Calu3 (cell line): ENCODE measurements at places on chromosomes 7 and 10. TPM values are rescaled to one million over a fixed set of nuclear protein-coding genes. Genes with fewer than 3 reads are reported as not detected.

The PWWP2B gene
- 12.9 and 15.8 TPM in 2 replicates for total RNA-seq

The CAV2 gene
- 74.7 and 76.4 TPM in 2 replicates for total RNA-seq

The DYDC2 gene
- not detected in 2 replicates for total RNA-seq

The MRPS33 gene
- total RNA-seq = 54.6 and 60.3 TPM in 2 replicates

The RAPGEF5 gene
- 108 and 128 TPM in 2 replicates for total RNA-seq

The FRA10AC1 gene
- 6.5 and 7.6 TPM in 2 replicates for total RNA-seq

The TFR2 gene
- total RNA-seq = 0.90 and 1.5 TPM in 2 replicates

The BLVRA gene
- total RNA-seq = 29.8 and 36.4 TPM in 2 replicates

The EIF5AL1 gene
- total RNA-seq = 0.19 and 0.20 TPM in 2 replicates

The LARP4B gene
- 181 and 183 TPM in 2 replicates for total RNA-seq

The ZNF138 gene
- 5.5 and 6.5 TPM in 2 replicates for total RNA-seq

The SLC18A3 gene
- not detected in 2 replicates for total RNA-seq

The CPA4 gene
- not detected in 2 replicates for total RNA-seq

The COA1 gene
- 101 and 109 TPM in 2 replicates for total RNA-seq

The SYT15B gene
- total RNA-seq = 0.21 and 0.24 TPM in 2 replicates

The OR2A5 gene
- not detected in 2 replicates for total RNA-seq

The PNLIPRP1 gene
- total RNA-seq = not detected in 2 replicates

The CCSER2 gene
- 20.6 and 27.8 TPM in 2 replicates for total RNA-seq

The UNCX gene
- not detected in 2 replicates for total RNA-seq

The GIMAP6 gene
- total RNA-seq = not detected in 2 replicates

The LRGUK gene
- 0.52 and 0.56 TPM in 2 replicates for total RNA-seq

The TMEM273 gene
- total RNA-seq = not detected in 2 replicates

The ANKRD1 gene
- 2.3 and 6.2 TPM in 2 replicates for total RNA-seq

The TUBAL3 gene
- total RNA-seq = not detected in 2 replicates

The CTTNBP2 gene
- 2.3 and 2.4 TPM in 2 replicates for total RNA-seq

The CCDC186 gene
- 12.8 and 14.9 TPM in 2 replicates for total RNA-seq

The GRM3 gene
- total RNA-seq = not detected in 2 replicates

The TWIST1 gene
- 2.4 and 2.9 TPM in 2 replicates for total RNA-seq

The VGF gene
- 0.14 and 0.81 TPM in 2 replicates for total RNA-seq
